ENCODE measurements at places on chromosomes 3 and 15.

DNA sequence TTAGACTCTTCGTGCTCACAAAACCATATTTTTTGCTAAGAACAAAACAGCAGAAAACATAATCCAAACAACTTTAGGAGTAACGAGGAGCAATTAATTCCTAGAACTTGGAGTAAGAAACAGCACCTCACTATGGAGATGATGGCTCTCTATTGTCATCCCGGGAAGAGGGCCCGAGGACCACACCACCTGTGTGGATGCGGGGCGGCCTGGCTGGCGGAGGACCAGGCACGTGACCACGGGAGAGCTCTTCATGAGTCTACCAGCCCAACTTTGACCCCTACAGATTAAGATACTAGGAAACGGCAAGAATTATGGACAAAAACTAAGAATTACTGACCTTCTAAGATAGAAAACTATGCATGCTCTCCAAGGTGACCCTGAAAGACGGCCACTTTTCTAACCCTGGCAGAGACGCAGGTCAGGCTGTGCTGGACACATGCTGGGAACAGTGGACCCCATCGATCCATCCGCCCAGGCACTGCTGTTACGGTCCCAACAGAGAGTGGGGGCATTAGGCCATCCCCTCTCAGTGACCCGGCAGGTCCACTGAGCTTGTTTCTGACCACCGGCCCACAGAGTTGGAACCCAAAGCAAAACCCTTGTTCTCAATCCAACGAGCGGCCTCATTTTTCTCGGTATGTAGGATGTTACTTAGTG, 13.1 kb upstream of the OCA2 start:
- no peak for DNase-seq

DNA sequence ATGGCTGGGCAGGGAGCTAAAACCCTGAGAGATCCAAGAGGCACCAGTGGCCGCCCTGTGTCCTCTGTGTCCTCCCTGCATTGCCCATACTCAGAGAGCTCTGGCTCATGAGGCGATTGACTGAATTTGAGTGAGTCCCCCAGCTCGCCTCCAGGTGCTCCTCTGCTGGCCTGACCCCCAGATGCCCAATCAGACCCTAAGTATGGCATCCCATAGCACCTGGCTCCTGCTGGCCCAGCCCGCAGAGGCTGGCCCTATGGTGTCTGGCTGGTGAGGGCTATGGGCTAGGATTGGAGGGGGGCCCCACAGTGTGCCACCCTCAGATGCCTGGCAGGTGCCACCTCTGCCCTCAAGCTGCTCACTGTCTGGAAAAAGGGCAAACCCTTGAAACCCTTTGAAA, 1.6 kb upstream of the TKT start:
- no peak for DNase-seq

DNA sequence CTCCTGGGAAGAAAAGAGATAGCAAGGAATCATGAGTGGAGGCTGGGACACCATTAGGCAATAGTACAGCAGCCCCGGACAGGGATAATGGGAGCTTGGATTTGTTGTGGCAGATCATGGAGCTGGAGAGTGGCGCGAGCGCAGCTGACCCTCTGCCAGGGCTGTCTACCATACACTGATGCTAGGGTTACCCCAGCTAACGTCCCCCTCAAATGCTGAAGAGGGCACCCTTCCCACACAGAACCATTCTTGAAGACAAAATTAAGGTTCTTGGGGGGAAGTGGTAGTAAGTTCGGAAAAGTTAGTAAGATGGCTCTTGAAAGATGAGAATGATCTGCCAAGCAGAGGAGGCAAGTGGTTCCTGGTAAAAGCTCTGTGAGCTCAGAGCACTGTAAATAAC, 61.1 kb downstream of the ST3GAL6 start:
- DNase-seq = no peak

- DNase-seq = no peak
Measured at GRCh38 chr15:96553006-96553405, 222.5 kb downstream of the NR2F2 start.

GRCh38 chr3:111726788-111727305, 131.7 kb upstream of the ZBED2 start:
- DNase-seq = no peak

DNA sequence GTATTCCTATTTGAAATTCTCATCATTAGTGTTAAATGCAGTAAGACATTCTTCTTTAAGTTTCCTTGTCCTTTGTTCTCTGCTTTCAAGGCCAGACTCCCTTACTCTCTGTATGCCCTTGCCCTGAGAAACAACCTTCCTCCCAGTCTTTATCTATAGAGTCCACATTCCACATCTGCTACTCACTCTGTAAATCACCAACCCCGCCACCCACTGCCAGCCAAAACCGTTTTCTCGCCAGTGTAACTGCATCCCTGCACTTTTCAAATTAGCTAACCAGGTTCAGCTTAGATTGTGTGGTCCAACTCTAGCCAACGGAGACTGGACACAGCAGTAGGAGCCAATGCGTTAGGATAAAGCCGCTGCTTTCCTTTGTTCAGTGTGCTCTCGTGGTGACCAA, 402.4 kb upstream of the PDZRN3 start:
- no peak for DNase-seq

DNA sequence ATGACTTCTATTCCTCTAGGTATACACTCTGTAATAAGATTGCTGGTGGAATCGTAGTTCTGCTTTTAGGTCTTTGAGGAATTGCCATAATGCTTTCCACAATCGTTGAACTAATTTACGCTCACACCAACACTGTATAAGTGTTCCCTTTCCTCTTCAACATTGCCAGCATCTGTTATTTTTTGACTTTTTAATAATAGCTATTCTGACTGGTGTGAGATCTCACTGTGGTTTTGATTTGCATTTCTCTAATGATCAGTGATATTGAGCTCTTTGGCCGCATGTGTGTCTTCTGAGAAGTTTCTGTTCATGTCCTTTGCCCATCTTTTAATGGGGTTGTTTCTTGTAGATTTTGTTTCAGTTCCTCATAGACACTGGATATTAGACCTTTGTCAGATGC, 12.8 kb downstream of the NXPE3 start:
- DNase-seq = no peak

DNA sequence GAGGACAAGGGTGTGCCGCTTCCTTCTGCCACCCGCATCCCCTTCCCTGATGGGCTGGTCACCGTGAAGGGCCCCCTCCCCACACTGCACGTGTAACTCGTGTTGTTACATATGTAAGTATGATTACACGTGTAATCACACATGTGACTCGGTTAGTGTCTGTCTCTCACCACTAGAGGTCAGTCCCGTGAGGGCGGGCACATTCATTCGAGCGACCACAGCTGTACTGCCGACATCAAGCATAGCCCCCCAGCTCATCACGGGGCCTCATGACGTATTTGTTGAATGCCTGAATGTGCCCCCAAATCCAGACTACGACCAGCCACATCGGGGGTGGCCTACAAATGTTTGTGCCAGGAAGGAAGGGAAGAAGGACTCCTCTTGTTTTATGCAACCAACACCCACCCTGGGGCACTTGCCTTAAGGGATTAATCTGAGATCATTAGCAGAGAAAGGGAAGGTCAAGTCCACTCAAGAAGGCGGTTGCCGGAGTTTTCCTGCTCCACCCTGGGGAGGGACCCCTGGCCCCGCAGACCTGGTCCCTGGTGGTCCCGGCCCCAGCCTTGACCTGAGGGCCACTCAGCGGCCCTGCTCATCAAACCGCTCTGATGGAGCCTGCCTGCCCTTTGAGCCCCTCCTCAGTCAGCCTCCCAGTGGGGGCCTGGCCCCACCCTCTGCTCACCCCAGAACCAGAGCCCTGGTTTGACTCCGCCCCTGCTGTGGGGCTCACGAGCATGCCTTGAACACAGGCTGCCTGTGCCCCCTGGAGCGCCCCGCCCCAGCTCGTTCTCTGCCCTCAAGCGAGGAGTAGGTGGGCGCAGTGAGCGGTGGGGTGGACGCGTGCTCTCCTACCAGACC, 52.8 kb downstream of the RGMA start:
- peak; percentile 22 for DNase-seq

DNA sequence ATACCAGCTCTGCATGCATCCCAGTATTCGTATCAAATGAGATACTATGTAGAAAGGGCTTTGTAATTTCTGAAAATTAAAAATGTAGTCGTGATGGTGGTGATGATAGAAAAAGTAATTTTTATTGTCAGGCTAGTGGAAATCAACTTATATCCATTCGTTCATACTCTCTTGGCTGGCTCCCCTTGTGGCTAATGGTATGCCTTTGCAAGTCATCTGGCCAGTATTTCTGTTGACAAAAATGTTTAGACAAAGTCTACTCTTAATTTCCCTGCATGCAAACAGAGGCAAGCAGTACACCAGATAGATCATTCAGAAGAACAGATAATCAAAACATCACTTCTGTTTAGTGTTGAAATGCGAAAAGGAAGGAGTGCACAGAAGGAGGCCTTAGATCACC, 49.6 kb upstream of the DUT start:
- no peak for DNase-seq

DNA sequence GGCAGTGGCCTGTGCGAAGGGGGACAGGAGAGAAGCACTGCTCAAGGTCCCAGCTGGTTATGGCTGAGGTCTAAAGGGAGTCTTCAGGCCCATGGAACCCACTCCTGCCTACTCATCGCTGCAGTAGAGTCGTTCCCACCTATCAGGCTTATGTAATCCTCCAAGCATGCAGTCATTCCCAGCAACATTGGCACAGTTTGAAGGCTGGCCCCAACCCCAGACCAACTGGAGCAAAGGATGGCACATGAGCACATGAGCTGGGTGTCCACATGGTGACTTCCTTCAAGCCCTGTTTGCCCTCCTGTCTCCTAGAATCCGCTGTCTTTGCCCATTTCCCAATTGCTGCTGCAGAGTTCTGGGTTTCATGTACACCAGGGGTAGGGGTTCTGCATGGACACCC, 60.5 kb upstream of the FGD5 start:
- DNase-seq = no peak

DNA sequence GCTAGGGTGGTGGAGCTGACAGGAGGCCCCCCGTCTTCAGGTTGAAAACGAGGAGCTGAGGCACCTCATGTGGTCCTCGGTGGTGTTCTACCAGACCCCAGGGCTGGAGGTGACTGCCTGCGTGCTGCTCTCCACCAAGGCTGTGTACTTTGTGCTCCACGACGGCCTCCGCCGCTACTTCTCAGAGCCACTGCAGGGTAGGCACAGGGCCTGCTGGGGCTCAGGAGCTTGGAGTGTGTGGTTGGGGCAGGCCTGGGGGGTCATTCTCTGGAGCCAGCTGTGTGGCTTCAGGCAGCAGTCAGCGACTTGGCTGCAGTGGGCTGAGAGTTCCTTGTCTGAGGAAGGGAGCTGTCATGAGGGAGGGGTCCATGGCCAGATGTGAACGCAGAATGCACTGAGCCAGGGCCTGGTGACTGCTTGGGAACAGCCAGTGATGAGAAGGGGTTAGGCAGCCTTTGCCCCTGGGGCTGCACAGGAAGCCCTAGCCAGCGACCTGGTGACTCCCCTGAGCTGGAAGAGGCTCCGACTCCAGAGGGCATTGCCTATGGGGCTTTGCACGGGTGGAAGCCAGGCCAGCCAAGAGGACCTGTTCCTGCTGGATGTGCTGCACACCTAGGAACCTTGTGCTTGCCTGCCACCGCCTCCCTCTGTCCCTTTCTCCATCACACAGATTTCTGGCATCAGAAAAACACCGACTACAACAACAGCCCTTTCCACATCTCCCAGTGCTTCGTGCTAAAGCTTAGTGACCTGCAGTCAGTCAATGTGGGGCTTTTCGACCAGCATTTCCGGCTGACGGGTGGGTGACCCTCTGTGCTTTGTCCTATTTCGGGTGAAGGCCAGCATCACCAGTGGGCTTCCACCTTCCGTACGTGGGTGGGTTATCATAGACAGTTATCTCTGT, 4.9 kb upstream of the STAB1 start:
- DNase-seq = no peak

DNA sequence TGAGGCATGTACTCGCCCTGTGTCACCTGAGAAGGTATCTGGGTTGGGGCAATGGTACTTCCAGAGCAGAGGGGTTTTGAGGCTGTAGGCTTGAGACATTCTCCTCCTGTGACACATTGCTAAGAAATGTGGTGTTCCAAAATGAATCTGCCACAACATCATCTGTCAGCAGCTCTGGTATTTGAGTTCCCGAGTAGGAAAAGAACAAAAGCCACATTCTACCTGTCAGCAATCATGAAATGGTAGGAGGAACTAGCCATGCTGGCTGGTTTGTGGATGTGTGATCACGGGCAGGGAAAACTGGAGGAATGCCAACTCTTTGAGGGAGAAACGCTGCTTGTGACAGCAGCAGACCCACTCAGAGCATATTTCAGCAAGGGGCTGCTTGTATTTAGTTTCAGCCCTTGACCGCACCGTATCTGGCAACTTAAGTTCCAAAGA, 579.4 kb upstream of the TBL1XR1 start:
- DNase-seq = no peak

DNA sequence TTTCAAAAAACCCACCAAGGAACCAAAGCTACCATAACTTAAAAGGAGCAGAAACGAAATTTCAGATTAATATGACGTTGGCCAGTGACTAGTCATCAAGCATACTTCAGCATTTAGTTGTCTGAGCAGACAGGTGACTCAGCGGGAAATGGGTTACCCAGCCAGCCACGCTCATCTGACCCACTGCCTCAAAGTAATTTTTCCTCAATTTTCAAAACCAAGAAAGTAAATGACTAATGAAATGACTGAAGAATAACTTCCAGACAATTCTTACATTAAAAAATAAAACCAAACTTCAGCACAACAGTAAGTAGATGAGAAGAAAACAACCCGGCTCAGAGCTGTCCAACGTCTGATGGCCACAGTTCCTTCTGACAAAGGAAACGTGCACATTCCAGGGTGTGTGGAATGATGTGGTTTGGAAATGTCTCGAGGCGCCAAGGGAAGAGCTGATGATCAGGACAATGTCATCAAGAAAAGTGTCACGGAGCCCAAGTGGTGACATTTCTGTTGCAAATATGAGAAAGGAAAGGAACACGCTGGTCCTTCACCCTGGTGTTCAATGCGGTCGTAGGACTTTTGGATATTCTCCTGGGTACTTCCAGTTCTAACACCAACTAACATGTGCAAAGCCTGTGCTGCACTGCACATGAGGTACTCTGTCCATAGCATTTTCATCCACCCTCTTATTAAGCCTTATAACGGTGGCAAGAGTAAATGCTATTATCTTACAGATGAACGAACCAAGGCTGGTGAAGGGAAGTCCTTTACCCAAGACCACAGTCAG, 79.1 kb downstream of the FOXP1 start:
- DNase-seq = no peak

DNA sequence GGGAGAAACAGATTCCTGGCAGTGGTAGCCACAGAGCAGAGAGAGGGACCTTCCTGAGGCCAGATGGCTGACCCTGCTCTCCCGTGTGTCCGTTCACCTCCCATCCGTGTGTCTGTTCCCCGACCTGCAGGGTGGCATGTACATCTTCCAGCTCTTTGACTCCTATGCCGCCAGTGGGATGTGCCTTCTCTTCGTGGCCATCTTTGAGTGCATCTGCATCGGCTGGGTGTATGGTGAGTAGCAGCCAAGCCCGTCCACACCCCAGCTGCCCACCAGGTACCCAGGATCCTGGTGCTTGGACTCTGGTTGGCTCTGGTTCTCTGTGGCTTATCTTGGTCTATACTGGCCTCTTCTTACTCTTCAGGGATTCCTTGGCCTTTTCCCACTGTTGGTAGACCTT, 59.5 kb upstream of the SLC6A1 start:
- no peak for DNase-seq

DNA sequence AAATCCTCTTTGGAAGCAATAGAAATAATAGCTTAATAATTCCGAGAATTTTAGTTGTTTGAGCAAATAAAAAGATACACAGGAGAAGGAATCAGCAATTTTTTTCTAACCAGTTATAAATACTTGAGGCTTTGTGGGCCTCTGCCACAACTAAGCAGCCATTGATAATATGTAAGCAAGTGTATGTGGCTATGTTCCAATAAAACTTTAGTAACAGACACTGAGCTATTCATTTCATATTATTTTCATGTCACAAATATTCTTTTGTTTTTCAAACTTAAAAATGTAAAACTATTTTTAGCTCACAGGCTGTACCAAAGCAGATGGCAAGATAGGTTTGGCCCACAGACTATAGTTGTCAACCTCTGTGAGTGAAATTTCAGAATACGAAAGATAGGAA, 85.7 kb downstream of the MSL2 start:
- no peak for DNase-seq
